ENCODE measurements at places on chromosomes 5 and 9. TPM values are rescaled to one million over a fixed set of nuclear protein-coding genes. Genes with fewer than 3 reads are reported as not detected.
A peak's percentile ranks its signal among the peaks of the same experiment; 100 is the strongest.

The SOHLH1 gene
- total RNA-seq, result not detected

The TEX48 gene
- total RNA-seq, result not detected

The DNM1 gene
- 5.9 TPM for total RNA-seq

The LCN10 gene
- 0.08 TPM for total RNA-seq

The CCDC183 gene
- 0.75 TPM for total RNA-seq

The RNF208 gene
- total RNA-seq, result 0.28 TPM

The SLF1 gene
- 2.3 TPM for total RNA-seq

The GARIN3 gene
- total RNA-seq, result not detected

GRCh38 chr5:159878988-159879471 lies 37.3 kb upstream of the ADRA1B start:
- H3K36me3 ChIP-seq, result no peaks in the 10 kb centered on the region
- no peak overlapping the region for H3K4me3 ChIP-seq
- H3K27ac ChIP-seq, result peak overlapping the region; percentile 11
- no peaks in the 10 kb centered on the region for H3K27me3 ChIP-seq
- no peak for DNase-seq
- peaks cover 20% of the 10 kb centered on the region for H3K4me1 ChIP-seq

GRCh38 chr5:395921-396530 lies 47.0 kb upstream of the EXOC3 start:
- peak; percentile 26 for DNase-seq
- no peaks in the 10 kb centered on the region for H3K27me3 ChIP-seq
- peaks cover 2% of the 10 kb centered on the region for H3K4me1 ChIP-seq
- H3K36me3 ChIP-seq, result no peaks in the 10 kb centered on the region

- no peak for DNase-seq
- H3K36me3 ChIP-seq, result no peaks in the 10 kb centered on the region
- H3K27ac ChIP-seq, result no peak overlapping the region
- H3K27me3 ChIP-seq, result no peaks in the 10 kb centered on the region
- no peak overlapping the region for H3K4me3 ChIP-seq
These were observed 152.7 kb downstream of the FSTL4 start for GRCh38 chr5:133459474-133460160.

DNA sequence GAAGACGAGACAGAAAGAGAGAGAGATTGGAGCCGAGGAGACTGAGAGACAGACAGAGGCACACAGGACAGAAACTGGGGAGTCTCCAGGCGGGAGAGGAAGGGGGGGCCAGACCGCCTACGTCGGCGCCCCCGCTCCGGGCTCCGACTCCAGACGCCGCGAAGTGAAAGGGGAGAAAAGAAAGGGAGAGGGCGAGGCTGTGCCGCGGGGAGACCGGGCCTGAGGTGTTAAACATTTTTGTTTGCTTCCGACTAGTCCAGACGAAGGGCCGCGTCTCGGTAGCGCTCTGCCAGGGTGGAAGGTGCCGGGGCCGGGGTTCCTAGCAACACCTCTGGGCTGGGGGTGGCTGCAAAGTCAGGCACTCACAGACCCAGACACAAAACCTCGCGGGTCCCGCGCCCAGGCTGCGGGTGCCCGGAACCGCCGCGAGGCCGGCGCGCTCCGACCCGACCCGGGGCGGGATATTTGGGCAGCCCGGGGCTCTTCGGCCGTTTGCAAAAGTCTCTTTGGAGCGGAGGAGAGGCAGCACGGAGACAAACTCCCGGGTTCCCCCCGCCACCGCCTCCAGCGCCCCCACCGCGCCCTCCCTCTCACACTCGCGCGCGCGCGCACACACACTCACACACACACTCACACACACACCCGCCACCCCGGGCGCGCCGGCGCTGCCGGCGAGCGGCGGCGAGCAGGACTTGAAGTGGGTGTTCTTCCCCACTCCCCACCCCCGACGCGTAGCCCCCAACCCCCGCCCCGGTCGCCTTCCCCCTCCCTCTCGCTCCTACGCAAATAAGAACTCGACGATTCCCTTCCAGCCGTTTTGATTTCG lies 626 bp upstream of the FST start:
- no peaks in the 10 kb centered on the region for H3K27me3 ChIP-seq
- H3K4me3 ChIP-seq, result peak overlapping the region; percentile 78
- peaks cover 6% of the 10 kb centered on the region for H3K36me3 ChIP-seq

DNA sequence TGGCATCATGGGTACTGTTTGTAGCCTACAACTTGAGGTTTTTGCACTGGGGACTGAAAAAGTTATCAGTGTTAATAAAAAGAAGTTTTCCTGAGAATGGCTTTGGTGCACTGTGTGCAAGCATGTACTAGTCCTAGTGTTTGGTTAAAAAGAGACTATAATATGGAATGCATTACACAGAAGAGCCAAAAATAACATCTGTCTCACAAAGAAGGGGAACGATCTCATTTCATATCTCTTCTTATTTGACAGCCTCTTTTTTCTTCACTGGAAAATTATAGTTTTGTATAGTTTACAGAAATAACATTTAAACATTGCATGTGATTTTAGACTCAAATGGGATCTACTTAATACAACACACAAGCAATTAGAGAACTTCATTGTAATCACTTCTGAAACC lies 127.0 kb upstream of the GDNF start:
- H3K36me3 ChIP-seq, result no peaks in the 10 kb centered on the region
- no peak for DNase-seq
- H3K4me3 ChIP-seq, result no peak overlapping the region
- H3K4me1 ChIP-seq, result no peaks in the 10 kb centered on the region
- H3K27ac ChIP-seq, result no peak overlapping the region

GRCh38 chr5:73393611-73394489 lies 54.7 kb downstream of the FOXD1 start:
- no peaks in the 10 kb centered on the region for H3K4me1 ChIP-seq
- DNase-seq, result no peak
- H3K36me3 ChIP-seq, result no peaks in the 10 kb centered on the region
- peaks cover 12% of the 10 kb centered on the region for H3K27me3 ChIP-seq

DNA sequence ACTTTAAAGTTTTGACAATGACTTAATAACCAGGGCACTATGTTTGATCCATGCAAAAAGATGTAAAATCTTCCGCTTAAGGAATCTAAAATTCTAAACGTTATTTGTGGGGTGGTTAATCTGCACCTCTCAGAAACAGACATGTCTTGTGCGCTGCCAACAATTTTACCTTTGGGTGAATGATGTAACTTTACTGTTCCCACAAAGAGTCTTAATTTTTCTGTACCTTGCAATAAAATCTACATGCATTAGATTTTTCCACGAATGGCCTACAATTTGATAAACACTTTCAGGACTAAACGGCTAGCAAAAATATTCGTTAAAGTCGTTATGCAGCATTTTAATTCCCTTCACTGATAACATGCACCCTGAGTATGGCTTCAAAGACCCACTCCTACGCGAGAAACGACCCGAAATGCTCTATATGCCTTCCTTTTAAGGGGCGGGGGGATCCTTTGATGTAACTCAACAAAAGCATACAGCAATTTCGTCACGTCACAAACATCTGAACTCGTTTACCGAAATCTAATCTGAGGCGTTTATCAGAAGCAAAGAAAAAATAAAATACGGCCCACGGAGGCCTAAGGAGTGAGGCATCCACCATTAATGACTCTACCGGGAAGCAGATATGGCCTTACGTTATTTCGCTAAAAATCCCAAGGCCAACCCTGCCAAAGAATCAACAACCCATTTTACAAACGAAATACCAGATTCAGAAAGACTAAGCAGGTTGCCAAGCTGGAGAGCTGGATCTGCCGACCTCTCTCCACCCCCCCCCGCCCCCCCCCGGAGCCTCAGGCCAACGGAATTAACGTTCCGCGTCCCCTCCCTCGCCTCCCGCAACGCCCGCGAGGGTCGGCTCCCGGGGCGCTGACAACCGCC lies 621 bp downstream of the AK6 start:
- no peak for DNase-seq
- peaks cover 22% of the 10 kb centered on the region for H3K4me1 ChIP-seq
- H3K27ac ChIP-seq, result peak overlapping the region; percentile 98
- peak overlapping the region; percentile 82 for H3K4me3 ChIP-seq
- H3K27me3 ChIP-seq, result no peaks in the 10 kb centered on the region
- peaks cover 4% of the 10 kb centered on the region for H3K36me3 ChIP-seq

- H3K27me3 ChIP-seq, result no peaks in the 10 kb centered on the region
- no peak for DNase-seq
- no peaks in the 10 kb centered on the region for H3K36me3 ChIP-seq
- H3K4me3 ChIP-seq, result no peak overlapping the region
- H3K4me1 ChIP-seq, result no peaks in the 10 kb centered on the region
These were observed 10.0 kb upstream of the ACTBL2 start for GRCh38 chr5:57492632-57493031.

DNA sequence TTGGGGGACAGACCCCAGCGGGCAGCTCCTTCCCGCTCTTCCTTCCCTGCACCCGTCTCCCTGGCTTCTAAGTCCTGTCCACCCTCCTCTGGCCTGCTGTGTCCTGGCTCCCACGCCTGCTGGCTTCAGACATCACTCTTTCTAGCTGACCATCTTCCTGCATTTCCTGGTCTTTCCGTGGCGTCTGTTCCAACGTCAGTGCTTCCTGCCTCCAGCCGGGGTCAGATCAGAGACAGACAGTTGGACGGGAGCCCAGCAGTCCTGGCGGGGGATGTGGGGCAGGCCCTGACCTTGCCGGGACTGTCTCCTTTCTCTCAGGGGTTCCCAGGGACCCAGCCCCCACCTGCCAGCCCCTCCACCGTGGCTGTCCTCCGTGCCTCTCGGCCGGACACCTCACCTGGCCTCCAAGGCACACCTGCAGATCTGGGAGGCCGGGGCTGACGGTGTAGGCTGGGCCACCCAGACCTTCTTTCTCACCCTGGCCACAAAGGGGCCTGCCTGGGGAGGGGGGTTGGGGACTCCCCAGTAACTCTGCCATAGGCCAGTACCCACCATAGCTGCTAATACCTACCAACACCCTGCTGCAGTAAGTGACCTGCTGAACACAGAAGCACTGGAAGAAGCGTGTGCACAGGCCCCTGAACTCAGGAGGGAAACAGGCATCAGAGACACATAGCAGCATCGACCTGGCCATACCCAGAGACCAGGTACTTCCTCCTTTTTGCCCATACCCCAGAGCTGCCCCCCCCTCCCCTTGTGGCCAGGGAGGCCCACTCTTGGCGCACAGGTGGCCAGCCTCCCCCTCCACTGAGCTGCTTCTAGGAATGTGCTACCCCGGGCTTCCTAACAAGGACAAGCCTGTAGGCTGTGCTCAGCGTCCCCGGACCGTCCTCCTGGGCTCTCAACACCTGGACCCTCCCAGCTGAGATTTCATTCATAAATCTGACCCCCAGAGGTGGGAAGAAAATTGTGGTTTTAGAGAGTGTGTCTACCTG lies 5.1 kb downstream of the NRARP start:
- H3K4me1 ChIP-seq, result peaks cover 21% of the 10 kb centered on the region
- peak overlapping the region; percentile 74 for H3K27ac ChIP-seq
- no peak overlapping the region for H3K4me3 ChIP-seq
- DNase-seq, result no peak
- no peaks in the 10 kb centered on the region for H3K27me3 ChIP-seq

GRCh38 chr9:75083188-75083970 lies 4.6 kb downstream of the NMRK1 start:
- peaks cover 15% of the 10 kb centered on the region for H3K36me3 ChIP-seq
- peak; percentile 39 for DNase-seq
- no peaks in the 10 kb centered on the region for H3K27me3 ChIP-seq
- H3K4me3 ChIP-seq, result no peak overlapping the region
- peak overlapping the region; percentile 26 for H3K27ac ChIP-seq
- H3K4me1 ChIP-seq, result peaks cover 32% of the 10 kb centered on the region

DNA sequence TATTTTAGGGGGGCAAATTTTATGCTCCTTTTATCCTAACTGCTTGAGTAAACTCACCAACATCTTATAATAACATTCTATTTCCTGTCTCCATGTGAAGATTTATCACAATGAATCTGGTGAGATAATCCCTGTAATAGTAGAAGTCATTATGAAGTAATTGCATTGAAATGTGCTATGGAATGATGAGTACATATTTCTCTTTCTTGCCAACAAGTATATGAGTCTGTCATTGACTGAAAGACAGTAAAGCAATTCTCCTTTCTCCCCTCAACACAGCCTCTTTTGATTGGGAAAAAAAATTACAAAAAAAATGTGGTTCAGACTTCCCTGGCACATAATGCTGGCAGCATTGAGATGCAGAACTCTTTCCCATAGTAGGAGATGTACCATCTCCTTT lies 459.2 kb upstream of the RGMB start:
- no peak for DNase-seq
- H3K27ac ChIP-seq, result no peak overlapping the region
- no peak overlapping the region for H3K4me3 ChIP-seq
- no peaks in the 10 kb centered on the region for H3K36me3 ChIP-seq

DNA sequence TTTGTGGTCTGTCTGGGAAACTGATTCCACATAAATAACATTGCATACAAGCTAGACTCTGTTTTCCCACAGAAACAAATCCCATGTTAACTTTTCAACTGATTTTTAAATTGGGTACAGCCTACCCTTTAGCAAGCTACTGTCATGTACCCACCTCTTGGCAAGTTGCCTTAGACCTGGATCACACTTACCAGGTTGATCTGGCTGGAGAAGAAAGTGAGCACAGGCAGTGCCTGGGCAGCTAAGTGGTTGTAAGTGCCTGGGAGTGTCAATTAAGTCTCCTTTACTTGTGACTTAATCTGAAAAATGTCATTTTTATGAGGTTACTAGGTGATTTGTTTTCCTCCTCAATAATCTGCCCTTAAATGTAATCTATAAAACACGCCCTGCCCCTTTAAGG lies 336.4 kb downstream of the ARL15 start:
- H3K36me3 ChIP-seq, result no peaks in the 10 kb centered on the region
- H3K4me1 ChIP-seq, result no peaks in the 10 kb centered on the region

- H3K4me3 ChIP-seq, result no peak overlapping the region
- H3K36me3 ChIP-seq, result no peaks in the 10 kb centered on the region
- no peaks in the 10 kb centered on the region for H3K27me3 ChIP-seq
- H3K4me1 ChIP-seq, result no peaks in the 10 kb centered on the region
These were observed 31.0 kb upstream of the GNA14 start for GRCh38 chr9:77679088-77679487.

DNA sequence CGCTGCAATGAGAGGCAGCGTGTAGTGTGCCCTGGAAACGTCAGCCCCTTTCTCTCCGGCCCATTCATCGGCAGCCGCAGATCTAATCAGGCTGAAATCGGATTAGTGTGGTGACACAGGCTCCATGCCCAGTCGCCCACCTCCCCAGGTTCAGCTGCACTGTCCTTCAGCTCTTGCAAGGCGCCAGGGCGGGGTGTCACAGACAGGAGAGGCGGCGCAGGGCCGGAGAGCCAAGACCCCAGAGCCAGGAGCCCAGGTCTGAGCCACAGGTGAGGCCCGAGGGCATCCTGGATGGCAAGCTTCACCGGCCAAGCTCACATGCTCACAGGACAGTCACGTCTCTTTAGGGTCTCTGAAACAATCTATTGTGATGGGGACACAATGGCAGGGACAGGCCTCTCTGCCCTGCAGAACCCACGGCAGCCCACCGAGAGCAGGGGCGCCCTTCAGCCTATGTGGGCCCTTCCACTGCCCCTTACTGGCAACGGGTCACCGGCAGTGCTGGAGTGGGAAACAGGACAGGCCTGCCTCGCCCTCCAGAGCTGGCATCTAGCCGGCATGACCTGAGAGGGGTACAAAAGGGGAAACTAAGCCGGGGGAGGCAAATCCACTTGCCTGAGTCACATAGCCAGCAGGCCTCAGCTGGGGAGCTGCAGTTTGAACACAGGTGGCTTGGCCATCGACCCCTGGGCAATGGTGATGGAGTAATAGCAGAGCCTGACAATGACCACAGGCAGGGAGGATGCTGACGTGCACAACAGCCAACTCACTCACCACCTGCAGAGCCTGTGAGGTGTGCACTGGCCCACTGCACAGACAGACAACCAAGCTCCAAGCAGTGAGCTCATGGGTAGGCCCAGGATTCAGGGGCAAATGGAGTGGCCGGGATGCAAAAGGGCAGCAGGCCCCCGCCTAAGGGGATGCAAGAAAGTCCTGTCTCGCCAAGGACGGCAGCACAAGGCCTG lies 48.1 kb downstream of the VAV2 start:
- peaks cover 10% of the 10 kb centered on the region for H3K4me1 ChIP-seq
- H3K36me3 ChIP-seq, result no peaks in the 10 kb centered on the region
- DNase-seq, result no peak

Measured in liver (tissue), 10 donors.